ENCODE measurements at places on chromosomes 2 and 18.

- DNase-seq = no peak
Observed at GRCh38 chr18:23631312-23631711, 31.4 kb downstream of the ANKRD29 start.

DNA sequence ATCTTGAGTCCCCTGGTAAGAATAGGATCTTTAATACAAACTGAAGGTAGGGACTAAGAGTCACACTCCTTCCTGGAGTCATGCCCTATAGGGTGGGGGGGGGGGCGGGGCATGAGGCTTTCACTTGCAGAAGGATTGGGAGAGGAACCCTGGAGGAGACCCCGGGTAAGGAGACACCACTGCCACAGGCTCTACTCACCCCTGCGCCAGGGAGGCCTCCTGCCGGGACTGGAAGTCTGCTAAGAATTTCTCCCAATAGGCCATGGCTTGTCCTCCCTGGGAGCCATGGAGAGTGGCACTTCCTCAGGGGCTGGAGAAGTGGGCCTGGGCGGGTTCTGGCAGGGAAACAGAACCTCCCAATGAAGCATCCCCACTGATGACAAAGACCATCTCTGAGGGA lies 645.3 kb upstream of the RAB6C start:
- no peak for DNase-seq

DNA sequence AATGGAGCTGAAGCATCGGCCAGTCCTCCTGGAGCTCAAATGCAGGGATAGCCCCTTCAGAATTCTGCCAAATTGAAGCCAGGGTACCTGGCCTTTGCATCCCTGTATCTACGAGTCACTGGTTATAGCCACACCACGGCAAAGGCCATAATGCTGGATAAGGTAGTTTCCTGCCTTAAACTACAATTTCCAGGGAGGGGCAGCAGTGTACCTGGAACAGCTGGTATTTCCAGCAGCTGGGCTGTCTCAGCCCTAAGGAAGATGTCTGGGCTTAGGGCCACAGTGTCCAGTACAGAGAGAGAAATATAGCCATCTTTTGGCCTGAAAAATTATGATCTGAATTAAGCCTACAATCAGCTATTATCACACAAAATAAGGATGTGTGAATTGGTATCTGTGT lies 180.3 kb downstream of the GCA start:
- DNase-seq = no peak

- no peak for DNase-seq
Observed at GRCh38 chr2:58812771-58813344, 571.7 kb upstream of the FANCL start.

GRCh38 chr2:239905884-239906654 lies 119.1 kb downstream of the NDUFA10 start:
- no peak for DNase-seq

DNA sequence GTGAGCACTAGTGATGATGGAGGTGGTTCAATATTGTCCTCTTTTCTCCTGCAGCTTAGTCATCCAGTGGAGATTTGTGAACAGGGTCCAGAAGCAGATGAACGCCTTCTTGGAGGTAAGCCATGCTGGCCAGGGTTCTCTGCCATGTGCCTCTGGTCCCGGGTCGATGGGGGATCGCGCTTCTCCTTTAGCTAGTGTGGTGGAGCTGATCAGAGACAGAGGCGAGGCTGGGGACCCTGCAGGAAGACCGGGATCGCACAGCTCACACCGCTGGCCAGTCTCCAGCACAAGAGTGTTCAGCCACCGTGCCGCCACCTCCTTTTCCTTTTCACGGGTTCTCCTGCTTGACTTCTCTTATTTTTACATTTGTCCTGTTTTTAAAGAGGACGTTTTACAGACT lies 243.4 kb downstream of the ALPK2 start:
- no peak for DNase-seq

DNA sequence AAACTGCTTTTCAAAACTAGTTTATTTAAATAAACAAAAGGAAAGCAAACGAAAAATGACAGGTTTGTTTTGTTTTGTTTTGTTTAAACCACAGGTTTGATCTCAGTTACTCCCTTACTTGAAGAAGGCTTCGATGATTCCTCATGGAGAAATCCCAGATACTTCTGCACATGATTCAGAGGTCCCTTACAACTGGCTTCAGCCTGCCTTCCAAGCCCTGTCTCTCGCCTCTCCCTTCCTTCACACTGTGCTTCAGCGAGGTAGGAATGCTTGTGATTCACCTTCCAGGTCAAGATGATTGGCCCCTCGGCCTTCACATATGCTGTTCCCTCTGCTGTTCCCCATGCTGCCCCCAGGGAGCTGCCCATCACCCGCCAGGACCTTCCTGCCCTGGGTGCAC lies 104.1 kb upstream of the ITGA6 start:
- DNase-seq = no peak

- DNase-seq = no peak
Observed at GRCh38 chr18:52572036-52573000, 232.3 kb downstream of the DCC start.
